IMR-90 (cell line): ENCODE measurements at places on chromosomes 6 and 20. TPM values are rescaled to one million over a fixed set of nuclear protein-coding genes. Genes with fewer than 3 reads are reported as not detected.

ZNF451 gene
- 48.6 and 63.0 TPM in 2 replicates for total RNA-seq

- no peak overlapping the region for H3K4me3 ChIP-seq
- no peak for DNase-seq
- H3K27ac ChIP-seq: no peak overlapping the region
- H3K4me1 ChIP-seq: peaks cover 14% of the 10 kb centered on the region
- H3K27me3 ChIP-seq: no peaks in the 10 kb centered on the region
Observed at GRCh38 chr20:36818861-36819260, 45.3 kb upstream of the DSN1 start.

DNA sequence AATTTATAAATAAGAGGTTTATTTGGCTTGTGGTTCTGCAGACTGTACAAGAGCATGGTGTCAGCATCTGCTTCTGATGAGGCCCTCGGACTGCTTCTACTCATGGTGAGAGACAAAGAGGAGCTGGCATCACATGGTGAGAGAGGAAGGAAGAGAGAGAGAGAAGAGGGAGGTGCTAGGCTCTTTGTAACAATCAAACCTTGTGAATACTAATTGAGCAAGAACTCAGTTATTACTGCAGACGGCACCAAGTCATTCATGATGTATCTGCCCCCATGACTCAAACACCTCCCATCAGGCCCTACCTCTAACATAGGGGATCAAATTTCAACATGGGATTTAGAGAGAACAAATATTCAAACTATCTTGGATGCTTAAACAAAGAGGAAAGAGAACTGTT, 6.3 kb upstream of the SIRPG start:
- DNase-seq: peak; percentile 1
- H3K4me1 ChIP-seq: no peaks in the 10 kb centered on the region
- peaks cover 2% of the 10 kb centered on the region; the same call in 1 of the 2 replicates for H3K27me3 ChIP-seq
- no peaks in the 10 kb centered on the region for H3K36me3 ChIP-seq

DNA sequence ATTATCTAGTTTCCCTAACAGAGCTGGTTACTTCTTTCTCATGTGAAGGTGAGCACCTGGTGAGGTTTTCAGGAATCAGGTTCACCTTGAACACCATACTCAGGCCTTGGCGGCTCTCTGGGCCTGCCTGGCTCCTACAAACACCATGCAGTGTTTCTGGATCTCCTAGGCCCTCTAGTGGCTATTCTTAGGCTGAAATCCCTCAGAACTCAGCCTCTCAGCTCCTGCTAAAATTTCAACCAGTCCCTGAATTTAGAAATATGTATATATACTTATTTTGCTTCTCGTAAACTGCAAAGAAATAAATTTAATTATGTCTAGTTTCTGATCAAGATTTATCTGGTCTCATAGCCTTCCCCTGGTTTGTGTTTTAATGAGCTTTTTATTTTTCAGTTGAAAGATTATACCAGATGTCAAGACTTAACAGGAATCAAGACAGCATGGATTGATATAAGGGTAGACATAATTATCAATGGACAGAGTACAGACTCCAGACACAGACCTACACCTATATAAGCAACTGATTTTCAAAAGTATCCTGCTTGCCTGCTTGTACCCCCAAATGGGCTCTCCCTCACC, 55.9 kb downstream of the ANKEF1 start:
- peaks cover 1% of the 10 kb centered on the region; the same call in 1 of the 2 replicates for H3K4me1 ChIP-seq
- H3K27me3 ChIP-seq: no peaks in the 10 kb centered on the region; the same call in 1 of the 2 replicates
- no peak overlapping the region for H3K27ac ChIP-seq
- peak; percentile 53 for DNase-seq
- H3K36me3 ChIP-seq: no peaks in the 10 kb centered on the region

DNA sequence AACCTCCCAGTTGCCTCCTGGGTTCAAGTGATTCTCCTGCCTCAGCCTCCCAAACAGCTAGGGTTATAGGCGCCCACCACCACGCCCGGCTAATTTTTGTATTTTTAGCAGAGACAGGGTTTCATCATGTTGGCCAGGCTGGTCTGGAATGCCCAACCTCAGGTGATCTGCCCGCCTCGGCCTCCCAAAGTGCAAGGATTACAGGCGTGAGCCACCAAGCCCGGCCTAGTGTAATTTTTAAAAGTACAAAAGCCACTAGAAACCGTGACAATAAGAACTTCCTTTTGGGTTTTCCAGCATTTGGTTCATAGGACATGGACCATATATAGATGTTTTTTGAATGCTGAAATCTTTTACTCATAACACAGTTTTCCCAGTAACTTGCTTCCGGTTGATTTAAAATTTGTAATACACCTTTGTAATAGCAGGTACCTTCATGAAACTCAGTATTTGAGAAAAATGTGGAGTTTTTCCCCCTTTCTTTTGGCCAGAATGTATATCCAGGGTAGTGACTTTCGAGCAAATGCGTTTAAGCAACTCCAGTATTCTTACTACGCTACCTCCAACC, 467 bp downstream of the PXT1 start:
- H3K36me3 ChIP-seq: no peaks in the 10 kb centered on the region
- peak overlapping the region; percentile 89 for H3K4me3 ChIP-seq
- H3K4me1 ChIP-seq: peaks cover 6% of the 10 kb centered on the region
- peak overlapping the region; percentile 96 for H3K27ac ChIP-seq

DNA sequence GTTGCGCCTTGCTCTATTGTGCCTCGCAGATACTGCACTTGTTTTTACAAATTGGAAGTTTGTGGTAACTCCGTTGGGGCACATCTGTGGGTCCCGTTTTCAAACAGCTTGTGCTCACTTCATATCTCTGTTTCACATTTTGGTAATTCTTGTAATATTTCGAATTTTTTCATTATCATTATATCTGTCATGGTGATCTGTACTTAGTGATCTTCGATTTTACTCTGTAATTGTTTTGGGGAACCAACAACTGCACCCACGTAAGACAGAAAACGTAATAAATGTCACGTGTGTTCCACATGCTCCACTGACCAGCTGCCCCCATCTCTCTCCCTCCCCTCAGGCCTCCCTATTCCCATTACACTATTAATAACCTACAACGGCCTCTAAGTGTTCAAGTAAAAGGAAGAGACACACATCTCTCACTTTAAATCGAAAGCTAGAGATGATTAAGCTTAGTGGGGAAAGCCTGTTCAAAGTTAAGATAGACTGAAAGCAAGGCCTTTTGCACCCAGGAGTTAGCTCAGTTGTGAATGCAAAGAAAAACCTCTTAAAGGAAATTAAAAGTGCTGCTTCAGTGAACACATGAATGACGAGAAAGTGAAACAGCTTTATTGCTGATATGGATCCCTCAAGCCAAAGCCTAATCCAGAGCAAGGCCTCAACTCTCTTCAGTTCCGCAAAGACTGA, 26.9 kb downstream of the TTLL2 start:
- no peaks in the 10 kb centered on the region for H3K4me1 ChIP-seq
- H3K4me3 ChIP-seq: no peak overlapping the region
- no peaks in the 10 kb centered on the region for H3K36me3 ChIP-seq
- no peak overlapping the region for H3K27ac ChIP-seq
- DNase-seq: no peak

- H3K36me3 ChIP-seq: peaks cover 8% of the 10 kb centered on the region
- DNase-seq: peak; percentile 47
- H3K4me3 ChIP-seq: no peak overlapping the region
Observed at GRCh38 chr6:105363100-105363754, 39.7 kb downstream of the PREP start.

NKAPL gene
- total RNA-seq: 0.54 and 0.83 TPM in 2 replicates

DNA sequence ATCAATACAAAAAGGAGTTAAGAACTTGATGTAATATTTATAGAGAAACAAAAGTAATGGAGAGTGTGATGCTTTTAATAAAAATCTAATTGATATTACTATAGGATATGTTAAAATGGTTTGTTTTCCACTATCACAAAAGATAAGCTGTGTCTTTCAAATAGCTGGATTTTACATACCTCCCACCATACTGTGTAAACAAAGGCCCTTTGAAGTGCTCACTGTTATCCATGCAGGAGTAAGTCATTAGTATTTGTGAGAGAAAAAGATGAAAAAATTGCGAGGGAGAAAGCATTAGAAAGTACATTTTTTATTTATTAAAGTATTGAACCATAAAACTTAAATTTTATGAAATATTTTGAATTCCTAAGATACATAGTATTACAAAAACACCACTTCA, 733.0 kb downstream of the GRIK2 start:
- H3K27me3 ChIP-seq: no peaks in the 10 kb centered on the region
- DNase-seq: no peak

OR2B6 gene
- total RNA-seq: not detected in 2 replicates

GRCh38 chr6:89997456-89998445, 103.5 kb downstream of the GJA10 start:
- no peaks in the 10 kb centered on the region; the same call in 1 of the 2 replicates for H3K36me3 ChIP-seq
- no peaks in the 10 kb centered on the region for H3K27me3 ChIP-seq
- no peaks in the 10 kb centered on the region; the same call in none of the 2 replicates for H3K4me1 ChIP-seq
- H3K27ac ChIP-seq: no peak overlapping the region
- no peak for DNase-seq
- H3K4me3 ChIP-seq: no peak overlapping the region

SLC17A1 gene
- not detected in 2 replicates for total RNA-seq

GRCh38 chr20:60984666-60985065, 267.4 kb upstream of the CDH4 start:
- no peak for DNase-seq
- no peaks in the 10 kb centered on the region for H3K4me1 ChIP-seq
- no peak overlapping the region for H3K4me3 ChIP-seq

GRCh38 chr6:37483917-37484785, 15.5 kb downstream of the CCDC167 start:
- no peaks in the 10 kb centered on the region for H3K4me1 ChIP-seq
- peak; percentile 29 for DNase-seq
- no peak overlapping the region for H3K27ac ChIP-seq
- H3K27me3 ChIP-seq: no peaks in the 10 kb centered on the region

DNA sequence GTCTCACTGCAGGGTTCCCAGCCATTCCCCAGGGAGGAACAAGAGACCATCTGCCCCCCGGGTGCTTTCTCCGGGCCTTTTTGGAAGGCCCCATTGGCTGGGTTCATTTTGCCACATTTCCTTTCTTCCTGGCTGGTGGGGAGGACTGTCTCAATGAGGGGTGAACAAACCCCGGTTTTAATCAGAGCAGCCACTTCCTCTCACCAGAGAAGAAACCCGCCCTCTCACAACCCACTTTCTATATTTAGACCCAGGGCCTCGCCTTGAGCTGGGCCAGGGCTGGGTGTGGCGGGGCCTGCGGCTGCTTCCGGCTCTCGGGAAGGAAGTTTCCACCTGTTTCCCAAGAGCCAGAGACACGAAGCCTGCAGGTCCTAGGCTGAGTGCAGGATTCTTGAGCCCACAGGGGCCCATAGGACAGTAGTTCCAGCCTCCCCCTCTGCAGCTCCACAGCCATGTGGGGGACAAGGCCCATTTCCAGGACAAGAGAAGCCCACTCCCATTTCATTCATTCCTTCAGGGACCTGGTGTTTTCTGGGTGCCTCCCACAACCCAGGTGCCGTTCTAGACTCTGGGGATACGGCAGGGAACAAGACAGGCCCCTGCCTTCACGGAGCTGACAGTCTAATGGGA, 41.8 kb downstream of the RBM38 start:
- no peaks in the 10 kb centered on the region for H3K4me1 ChIP-seq
- no peak for DNase-seq
- no peak overlapping the region for H3K27ac ChIP-seq
- no peaks in the 10 kb centered on the region for H3K36me3 ChIP-seq
- H3K4me3 ChIP-seq: no peak overlapping the region
- peaks cover 5% of the 10 kb centered on the region for H3K27me3 ChIP-seq

LY6G6F gene
- total RNA-seq: not detected in 2 replicates

ADGRF4 gene
- under 0.01 TPM in 1 of 2 replicates, not detected in the other for total RNA-seq
